ENCODE measurements at places on chromosomes 12 and 14. TPM values are rescaled to one million over a fixed set of nuclear protein-coding genes. Genes with fewer than 3 reads are reported as not detected.

The DLGAP5 gene
- total RNA-seq: 72.0 TPM

The TGFB3 gene
- total RNA-seq: 1.1 TPM

The SPIC gene
- total RNA-seq: not detected

The PRICKLE1 gene
- total RNA-seq: 0.64 TPM

The CLEC1A gene
- not detected for total RNA-seq

The TOMM20L gene
- not detected for total RNA-seq

The CLEC9A gene
- total RNA-seq: not detected

The PAPLN gene
- total RNA-seq: 15.6 TPM

DNA sequence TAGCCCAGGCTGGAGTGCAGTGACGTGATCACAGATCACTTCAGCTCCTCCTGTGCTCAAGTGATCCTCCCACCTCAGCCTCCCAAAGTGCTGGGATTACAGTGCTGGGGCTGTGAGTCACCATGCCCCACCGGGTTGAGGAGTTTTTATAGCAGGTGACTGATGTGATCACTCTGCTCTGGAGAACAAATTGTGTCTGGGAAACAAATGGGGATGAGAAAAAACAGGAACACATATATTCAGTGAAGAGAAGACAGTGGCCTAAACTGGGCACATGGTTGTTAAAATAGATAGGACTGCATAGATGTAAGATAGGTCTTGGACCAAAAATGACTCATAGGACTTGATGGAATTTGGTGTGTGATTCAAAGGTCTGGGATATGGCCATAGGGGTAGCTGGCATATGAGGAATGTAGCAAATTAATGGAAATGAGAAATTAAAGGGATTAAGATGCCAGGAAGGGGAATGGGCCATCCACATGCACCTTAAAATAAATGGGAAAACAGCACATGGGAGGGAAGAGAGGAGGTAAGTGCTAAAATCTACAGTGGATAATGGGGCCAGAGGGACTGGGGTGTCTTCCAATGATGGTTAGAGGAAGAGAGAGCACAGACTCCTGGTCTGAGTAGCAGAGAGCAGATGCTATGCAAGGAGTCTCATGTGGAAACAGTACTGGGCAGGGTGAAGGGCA is 11.2 kb downstream of the BCAT1 start:
- H3K27me3 ChIP-seq: no peaks in the 10 kb centered on the region
- no peak for DNase-seq
- H3K4me3 ChIP-seq: no peak overlapping the region
- H3K36me3 ChIP-seq: no peaks in the 10 kb centered on the region

DNA sequence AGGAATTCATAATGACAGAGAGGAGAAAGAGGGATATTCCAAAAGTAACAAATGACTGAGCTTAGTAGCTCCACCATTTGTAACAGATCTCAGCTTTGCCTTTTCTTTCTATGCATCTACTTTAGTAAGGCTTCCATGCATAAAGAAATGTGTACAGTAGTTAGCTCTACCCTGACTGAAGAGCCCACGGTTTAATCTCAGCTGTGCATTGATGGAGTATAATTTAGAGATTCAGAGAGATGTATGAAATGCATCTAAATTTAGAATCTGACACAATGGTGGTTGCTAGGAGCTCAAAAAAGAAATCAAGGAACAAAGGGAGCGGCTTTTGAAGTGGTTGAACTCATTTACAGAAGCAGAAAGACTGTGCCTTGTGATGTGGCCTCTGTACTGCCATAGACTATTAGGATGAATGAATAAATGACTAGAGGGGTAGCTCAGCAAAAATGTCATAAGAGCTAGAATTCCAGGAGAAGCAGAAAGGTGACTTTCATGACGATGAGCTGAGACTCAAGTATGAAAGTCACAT is 838.6 kb downstream of the RPS29 start:
- DNase-seq: no peak
- no peak overlapping the region for H3K4me3 ChIP-seq
- H3K4me1 ChIP-seq: no peaks in the 10 kb centered on the region
- H3K27me3 ChIP-seq: no peaks in the 10 kb centered on the region
- no peak overlapping the region for H3K27ac ChIP-seq
- no peaks in the 10 kb centered on the region for H3K36me3 ChIP-seq

DNA sequence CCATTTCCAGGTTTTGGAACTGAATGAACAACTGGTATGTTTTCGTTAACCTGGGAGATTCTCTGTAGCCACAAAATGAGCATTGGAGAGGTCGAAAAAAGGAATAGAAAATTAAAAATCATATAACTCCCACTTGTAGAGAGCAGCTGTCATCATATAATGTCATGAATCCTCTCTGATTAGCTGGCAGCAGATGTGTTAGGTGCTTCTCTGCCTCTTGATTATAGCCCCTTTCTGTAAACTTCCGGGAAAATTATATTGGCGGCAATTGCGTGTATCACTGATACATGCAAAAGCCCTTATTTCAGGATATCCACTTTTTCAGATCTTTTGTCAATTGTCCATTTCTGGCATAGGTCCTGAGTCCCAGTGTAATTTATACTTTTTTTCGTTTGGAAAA is 31.7 kb downstream of the FGD4 start:
- H3K4me3 ChIP-seq: no peak overlapping the region
- H3K27ac ChIP-seq: no peak overlapping the region
- DNase-seq: no peak
- H3K4me1 ChIP-seq: no peaks in the 10 kb centered on the region

DNA sequence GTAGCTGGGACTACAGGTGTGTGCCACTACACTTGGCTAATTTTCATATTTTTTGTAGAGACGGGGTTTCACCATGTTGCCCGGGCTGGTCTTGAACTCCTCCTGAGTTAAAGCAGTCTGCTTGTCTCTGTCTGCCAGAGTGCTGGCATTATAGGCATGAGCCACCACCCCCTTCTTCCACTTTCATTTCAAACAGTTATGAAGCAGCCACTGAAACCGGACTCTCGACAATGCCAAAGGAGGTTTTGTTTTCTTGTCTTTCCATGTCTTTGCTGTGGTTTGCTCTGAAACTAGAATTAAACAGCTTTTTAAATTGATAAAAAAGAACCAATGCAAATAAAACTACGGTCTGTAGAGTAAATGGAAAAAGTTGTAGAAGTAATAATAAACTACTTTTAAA is 30.4 kb downstream of the RAP1B start:
- peak; percentile 72 for DNase-seq
- no peaks in the 10 kb centered on the region for H3K27me3 ChIP-seq
- H3K4me1 ChIP-seq: peaks cover 17% of the 10 kb centered on the region
- H3K4me3 ChIP-seq: peak overlapping the region; percentile 54
- no peaks in the 10 kb centered on the region for H3K36me3 ChIP-seq

DNA sequence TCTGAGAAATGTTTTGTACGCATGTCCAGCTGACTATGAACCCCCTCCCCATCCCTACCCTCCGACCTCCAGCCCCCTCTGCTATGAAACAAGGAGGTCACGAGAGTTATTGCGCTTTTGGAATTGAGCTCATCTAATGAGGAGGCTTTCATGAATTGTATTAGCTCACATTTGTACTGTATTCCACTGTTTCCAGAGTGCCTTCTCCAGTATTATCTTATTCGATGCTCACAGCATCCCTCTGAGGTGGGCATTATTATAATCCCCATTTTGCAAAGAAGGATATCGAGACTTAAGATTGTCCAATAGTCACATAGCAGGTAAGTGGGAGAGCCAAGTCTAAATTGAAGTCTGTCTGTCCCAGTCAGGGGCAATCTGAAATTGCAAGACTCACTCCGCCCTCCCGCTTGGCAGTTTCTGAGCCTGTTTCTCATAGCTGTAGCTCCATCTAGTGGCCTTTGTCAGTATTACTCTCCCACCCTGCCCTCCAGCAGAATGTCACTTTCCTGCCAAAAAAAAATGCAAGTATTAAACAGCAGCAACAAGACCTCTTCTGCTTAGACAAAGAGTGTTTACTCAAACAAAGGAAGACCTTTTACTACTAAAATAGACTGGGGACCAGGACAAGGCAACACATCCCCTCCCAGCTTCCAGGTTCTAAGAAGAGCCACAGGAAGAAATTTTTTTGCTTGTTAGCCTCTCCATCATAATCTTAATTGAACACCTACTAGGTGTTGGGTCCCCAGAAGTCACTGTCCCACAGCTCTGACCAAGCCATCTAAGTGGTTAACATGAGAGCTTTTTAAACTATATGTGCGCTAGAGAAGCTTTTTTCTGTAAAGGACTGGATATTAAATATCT is 48.6 kb upstream of the TMEM233 start:
- DNase-seq: peak; percentile 8
- H3K4me3 ChIP-seq: no peak overlapping the region
- no peak overlapping the region for H3K27ac ChIP-seq
- no peaks in the 10 kb centered on the region for H3K4me1 ChIP-seq

GRCh38 chr12:52323001-52323400 is 1.8 kb upstream of the KRT83 start:
- peaks cover 6% of the 10 kb centered on the region for H3K4me1 ChIP-seq
- peaks cover 8% of the 10 kb centered on the region for H3K27me3 ChIP-seq
- no peak for DNase-seq
- no peak overlapping the region for H3K27ac ChIP-seq
- no peaks in the 10 kb centered on the region for H3K36me3 ChIP-seq
- no peak overlapping the region for H3K4me3 ChIP-seq

DNA sequence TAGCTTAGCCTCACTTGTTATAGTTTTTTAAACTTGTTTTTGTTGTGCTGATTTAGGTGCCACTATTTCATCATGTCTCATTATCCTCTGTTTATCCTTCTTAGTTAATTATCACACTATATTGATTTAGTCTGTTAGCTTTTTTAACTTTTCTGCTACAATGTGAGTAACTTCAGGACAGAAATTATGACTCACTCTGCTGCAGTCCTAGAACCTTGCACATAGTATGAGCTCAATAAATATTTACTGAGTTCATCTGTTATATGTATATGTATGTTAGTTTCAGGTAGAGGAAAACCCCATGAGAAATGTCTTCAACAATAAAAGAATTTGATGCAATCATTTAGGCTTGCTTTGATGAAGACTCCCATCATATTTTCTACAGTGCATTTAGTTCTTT is 224.3 kb upstream of the NAV3 start:
- no peaks in the 10 kb centered on the region for H3K4me1 ChIP-seq
- no peak overlapping the region for H3K27ac ChIP-seq
- H3K27me3 ChIP-seq: no peaks in the 10 kb centered on the region
- H3K4me3 ChIP-seq: no peak overlapping the region
- no peak for DNase-seq
- H3K36me3 ChIP-seq: no peaks in the 10 kb centered on the region

- H3K27ac ChIP-seq: peak overlapping the region; percentile 94
- peak overlapping the region; percentile 98 for H3K4me3 ChIP-seq
- no peak for DNase-seq
- H3K27me3 ChIP-seq: no peaks in the 10 kb centered on the region
Observed at GRCh38 chr12:128818065-128819022, 5.4 kb downstream of the SLC15A4 start.

GRCh38 chr14:41280745-41281144 is 325.9 kb upstream of the LRFN5 start:
- H3K4me1 ChIP-seq: no peaks in the 10 kb centered on the region
- no peak for DNase-seq
- H3K27me3 ChIP-seq: no peaks in the 10 kb centered on the region
- no peak overlapping the region for H3K4me3 ChIP-seq
- no peaks in the 10 kb centered on the region for H3K36me3 ChIP-seq
- H3K27ac ChIP-seq: no peak overlapping the region

DNA sequence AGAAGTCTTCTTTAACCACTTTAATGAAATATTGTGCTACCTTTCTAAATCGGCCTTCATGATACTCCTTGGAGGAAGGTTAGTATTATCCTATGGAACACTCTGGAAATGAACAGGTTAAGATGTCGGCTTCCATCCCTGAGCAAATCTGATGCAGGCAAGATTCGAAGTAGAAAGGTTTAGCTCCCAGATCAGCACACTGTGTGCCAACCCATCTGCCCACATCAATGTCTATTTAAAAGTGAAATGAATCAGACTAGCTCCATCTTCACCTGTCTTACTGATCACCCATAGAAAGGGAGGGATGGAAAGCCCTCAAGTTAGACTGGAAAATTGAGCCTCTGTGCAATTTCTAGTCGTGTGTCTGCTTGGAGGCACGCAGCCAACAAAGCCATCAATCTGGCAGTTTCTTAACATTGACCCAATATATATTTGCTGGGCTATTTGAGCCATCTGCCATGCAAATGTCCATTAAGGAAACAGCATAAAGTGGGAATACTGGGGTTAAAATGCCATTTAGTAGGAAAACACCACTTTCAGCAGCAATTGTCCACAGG is 506.1 kb downstream of the RMST start:
- H3K4me3 ChIP-seq: no peak overlapping the region
- H3K4me1 ChIP-seq: no peaks in the 10 kb centered on the region
- no peak for DNase-seq

- H3K4me1 ChIP-seq: no peaks in the 10 kb centered on the region
- H3K36me3 ChIP-seq: no peaks in the 10 kb centered on the region
- H3K4me3 ChIP-seq: no peak overlapping the region
- no peak for DNase-seq
- H3K27ac ChIP-seq: no peak overlapping the region
Observed at GRCh38 chr14:61226015-61226654, 55.0 kb downstream of the TMEM30B start.

DNA sequence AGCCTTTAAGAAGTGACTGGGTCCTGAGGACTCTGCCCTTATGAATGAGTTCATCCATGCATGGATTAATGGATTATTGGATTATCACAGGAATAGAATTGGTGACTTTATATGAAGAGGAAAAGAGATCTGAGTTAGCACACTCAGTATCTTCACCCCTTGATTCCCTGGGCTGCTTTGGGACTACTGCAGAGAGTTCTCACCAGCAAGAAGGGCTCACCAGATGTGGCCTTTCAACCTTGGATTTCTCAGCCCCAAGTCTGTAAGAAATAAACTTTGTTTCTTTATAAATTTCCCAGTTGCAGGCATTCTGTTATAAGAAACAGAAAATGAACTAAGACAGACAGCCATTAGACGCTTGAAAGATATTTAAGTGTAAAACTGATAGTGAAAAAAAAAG is 509.2 kb downstream of the FLRT2 start:
- H3K4me3 ChIP-seq: no peak overlapping the region
- no peaks in the 10 kb centered on the region for H3K27me3 ChIP-seq
- no peak for DNase-seq
- H3K27ac ChIP-seq: no peak overlapping the region
- no peaks in the 10 kb centered on the region for H3K36me3 ChIP-seq

- H3K4me1 ChIP-seq: peaks cover 14% of the 10 kb centered on the region
- no peaks in the 10 kb centered on the region for H3K27me3 ChIP-seq
- DNase-seq: no peak
- H3K4me3 ChIP-seq: no peak overlapping the region
Observed at GRCh38 chr12:6301721-6302120, 8.8 kb upstream of the PLEKHG6 start.

GRCh38 chr12:69886109-69886508 is 61.1 kb downstream of the MYRFL start:
- no peaks in the 10 kb centered on the region for H3K27me3 ChIP-seq
- H3K4me3 ChIP-seq: no peak overlapping the region
- no peaks in the 10 kb centered on the region for H3K36me3 ChIP-seq
- no peak for DNase-seq
- no peak overlapping the region for H3K27ac ChIP-seq

DNA sequence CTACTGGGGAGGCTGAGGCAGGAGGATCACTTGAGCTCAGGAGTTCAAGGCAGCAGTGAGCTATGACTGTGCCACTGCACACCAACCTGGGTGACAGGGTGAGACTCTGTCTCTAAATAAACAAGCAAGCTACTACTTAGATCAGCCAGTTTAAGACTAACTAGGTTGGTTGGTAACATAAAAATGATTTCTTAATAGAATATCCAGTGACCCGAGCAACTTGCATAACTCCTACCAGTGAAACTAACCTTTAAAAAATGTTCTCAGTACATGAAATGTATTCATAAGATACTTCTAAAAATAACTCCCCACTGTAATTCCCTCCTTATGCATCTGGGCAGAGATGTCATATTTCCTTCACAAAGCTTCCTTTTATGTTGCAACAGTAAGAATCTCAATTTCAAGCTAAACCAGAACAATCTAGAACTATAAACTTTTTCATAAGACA is 15.9 kb downstream of the TAOK3 start:
- no peaks in the 10 kb centered on the region for H3K36me3 ChIP-seq
- H3K4me1 ChIP-seq: peaks cover 6% of the 10 kb centered on the region
- H3K4me3 ChIP-seq: peak overlapping the region; percentile 67
- H3K27me3 ChIP-seq: no peaks in the 10 kb centered on the region
